Mucosa of descending colon (tissue), 3 donors: ENCODE measurements at places on chromosomes 2 and 18. TPM values are rescaled to one million over a fixed set of nuclear protein-coding genes. Genes with fewer than 3 reads are reported as not detected.

- no peak for DNase-seq
Observed at GRCh38 chr18:63342206-63342605, 22.6 kb upstream of the BCL2 start.

ATP6V1C2 gene
- 3.8 TPM for total RNA-seq

CYS1 gene
- 0.58 TPM for total RNA-seq

DNA sequence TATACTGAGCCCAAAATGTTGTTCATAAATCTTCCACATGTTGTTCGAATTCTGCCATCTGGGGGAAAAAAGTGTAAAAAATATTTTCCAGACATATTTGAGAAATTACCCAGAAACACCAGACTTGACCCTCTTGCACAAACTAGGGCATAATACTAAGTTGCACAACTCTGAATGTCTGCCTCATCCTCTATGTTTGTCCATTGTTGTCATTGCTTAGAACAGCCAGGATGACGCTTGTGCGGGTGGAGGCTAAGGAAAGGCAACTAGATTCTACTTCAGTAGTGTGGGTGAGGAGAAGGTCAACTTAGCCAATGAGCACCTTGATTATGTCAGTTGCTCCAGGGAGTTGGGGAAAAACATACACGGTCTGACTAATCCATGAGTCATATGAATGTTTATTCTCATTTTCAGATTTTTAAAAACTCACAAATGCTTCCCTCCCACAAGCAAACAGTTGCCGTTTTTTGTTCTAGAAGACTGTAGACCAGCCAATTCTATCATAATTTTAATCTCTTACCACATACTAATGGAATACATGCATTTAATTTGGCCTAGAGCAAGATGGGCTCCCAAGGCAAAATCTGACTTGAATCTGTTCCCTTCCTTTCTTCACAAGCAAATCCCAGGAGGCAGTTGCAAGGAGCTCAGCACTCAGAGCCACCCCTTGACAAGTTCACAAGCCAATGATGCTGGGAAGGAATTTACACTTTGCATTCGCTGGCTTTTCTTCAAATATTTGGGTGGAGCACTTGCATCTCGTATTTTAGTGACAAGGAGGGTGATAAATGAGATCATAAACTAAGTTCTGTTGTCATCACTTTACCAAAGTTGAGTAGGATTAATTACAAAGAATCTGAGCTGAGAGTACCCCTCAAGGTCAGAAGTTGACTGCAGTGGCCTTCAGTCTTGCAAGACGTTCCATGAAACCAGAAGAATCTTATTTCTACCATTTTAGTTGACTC is 163.2 kb upstream of the TWIST2 start:
- DNase-seq = no peak

DNA sequence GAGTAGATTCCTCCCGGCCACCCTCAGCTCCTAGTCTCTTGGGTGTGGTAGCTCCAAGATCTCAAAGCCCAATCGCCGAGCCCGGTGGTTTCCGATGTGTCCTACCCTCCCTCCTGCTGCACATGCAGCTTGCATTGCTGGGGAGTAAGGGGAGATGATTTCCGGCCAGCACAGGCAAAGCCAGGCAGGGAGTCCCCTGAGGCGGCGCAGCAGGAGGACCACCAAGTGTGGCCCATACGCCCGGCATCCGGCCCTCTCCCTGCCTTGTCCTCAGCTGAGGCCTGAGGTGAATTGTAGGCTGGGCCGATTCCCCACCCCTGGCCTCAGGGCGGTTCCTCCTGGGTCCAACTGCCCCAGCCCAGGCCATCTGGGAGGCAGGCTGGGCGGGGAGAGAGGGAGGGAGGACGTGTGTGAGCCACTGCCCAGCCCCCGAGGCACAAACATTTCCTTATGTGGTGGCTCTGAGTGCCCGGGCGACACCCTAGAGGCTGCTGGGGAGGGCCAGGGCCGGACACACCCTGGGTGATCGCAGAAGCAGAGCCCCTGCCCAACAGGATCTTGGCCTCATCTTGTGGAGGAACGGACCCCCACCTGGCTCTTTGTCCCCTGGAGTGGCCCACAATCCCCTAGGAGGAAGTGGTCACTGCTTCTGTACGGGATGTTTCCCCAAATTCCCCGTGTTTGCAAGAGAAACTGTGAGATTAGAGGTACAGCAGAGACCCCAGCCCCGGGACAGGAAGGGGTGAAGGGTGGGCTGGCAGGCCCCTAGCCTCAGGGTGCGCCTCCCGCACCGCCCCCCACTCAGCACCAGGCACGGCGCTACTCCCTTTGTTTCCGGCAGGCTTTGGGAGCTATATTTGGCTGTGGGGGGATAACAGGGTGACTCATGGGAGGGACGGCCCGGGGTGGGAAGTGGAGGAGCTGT is 41.9 kb upstream of the PTMA start:
- peak; percentile 96 for DNase-seq

GRCh38 chr2:184463102-184463865 is 135.0 kb upstream of the ZNF804A start:
- peak; percentile 32 for DNase-seq

- DNase-seq = no peak
Observed at GRCh38 chr2:70936165-70936978, 672 bp downstream of the ATP6V1B1 start.
